ENCODE measurements at places on chromosomes 4 and X.

DNA sequence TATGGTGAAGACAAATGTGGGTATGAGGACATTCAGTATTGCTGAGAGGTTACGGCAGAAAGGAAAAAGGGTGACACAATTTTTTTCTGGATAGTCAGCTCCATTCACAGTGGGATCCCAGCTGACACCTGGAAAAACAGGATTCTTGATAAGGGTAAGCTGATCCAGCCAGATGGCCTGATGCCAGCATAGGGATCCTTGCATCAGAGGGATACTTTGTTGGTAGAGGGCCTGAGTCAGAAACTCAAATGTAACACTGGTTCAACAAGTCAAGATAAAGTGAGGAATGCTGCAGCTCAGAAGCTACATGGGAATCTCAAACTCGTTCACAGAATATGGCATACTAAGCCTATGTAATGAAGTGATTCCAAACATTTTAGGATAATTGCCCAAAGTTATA lies 726.7 kb downstream of the C4orf33 start:
- no peak for DNase-seq

DNA sequence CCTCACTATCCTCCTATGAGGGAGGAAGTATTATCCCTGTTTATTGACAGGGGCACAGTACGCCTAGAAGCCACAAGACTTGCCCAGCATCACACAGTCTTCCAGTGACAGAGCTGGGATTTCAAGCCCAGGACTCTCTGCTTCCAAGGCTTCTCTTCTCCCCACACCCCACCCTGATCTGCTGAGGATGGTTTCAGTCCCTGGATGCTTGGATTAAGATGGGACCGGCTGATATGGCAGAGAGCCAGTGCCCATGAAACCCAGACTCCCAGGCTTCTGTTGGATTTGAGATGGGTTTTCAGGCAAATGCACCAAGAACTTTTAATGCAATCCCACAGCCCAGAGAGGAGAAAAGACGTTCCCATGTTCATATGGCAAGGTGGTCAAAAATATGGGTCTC lies 23.2 kb downstream of the EFNB1 start:
- no peak for DNase-seq

- DNase-seq = no peak
These were observed 30.5 kb downstream of the NHSL2 start for GRCh38 chrX:71941145-71941544.

- DNase-seq = no peak
These were observed 240.3 kb downstream of the IL1RAPL2 start for GRCh38 chrX:104806346-104806745.

DNA sequence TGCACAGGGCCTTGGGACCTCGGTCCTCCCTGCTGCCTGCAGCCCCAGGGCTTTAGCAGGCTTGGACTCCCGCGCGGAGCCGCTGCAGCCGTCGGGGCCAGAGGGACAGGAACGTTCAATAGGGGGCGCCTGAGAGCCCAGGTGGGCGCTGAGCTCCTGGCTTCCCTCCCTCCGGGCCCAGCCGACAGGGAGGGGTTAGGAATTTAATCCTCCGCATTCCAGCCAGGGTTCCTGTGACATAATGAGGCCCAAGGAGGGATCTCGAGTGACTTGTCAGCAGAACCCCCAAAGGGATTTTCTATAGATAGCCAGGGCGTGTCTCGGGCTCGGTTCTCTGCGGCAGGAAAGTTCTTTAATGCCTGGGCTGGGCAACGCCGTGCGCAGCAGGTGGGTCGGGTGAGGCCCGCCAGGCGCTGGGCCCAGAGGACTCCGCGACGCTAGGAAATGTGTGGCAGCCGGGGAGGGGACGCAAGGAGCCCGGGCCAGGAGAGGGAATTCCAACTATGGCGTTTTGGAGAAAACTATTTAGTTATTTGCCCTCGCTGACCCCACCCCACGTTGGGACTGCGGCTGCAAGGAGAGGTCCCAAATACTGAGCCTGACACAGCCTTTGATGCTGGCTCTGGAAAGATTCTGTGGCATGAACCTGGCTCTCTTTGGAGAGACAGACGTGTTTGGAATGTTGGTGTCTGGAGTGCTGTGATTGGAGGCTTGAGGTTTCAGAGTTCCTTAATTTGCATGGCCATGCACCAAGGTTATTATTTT lies 285.2 kb upstream of the GATB start:
- no peak for DNase-seq

DNA sequence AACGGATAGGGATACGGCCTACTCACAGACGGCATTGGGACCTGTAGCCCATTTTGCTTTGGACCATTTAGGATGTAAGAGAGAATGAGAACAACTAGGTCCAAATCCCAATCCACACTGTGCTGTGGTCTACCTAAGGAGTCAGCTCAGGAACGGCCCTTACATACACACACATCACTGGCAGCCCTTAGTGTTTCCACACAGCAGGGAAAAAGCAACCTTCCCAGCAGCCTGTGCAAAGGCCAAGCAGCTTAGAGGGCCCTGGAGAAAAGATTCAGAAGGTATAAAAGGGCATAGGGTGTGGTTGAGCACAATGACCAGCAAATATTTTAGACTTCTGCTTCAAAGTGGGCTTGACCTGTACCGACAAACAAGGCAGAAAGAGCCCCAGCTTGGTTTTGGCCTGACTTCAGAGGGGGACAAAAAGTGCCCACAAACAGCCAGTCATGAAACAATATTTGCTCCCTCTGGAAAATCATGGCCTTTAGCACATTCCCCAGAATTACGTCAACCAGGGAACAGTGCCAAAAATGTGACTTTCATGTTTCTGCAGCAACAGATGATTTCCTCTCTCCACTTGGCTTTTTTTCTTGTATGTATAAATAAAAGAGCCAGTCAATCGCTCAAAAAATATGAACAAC lies 359.5 kb upstream of the FGF16 start:
- peak; percentile 78 for DNase-seq

Data from hindlimb muscle (tissue), 1 donor.